ENCODE measurements at places on chromosomes 1 and 21.

DNA sequence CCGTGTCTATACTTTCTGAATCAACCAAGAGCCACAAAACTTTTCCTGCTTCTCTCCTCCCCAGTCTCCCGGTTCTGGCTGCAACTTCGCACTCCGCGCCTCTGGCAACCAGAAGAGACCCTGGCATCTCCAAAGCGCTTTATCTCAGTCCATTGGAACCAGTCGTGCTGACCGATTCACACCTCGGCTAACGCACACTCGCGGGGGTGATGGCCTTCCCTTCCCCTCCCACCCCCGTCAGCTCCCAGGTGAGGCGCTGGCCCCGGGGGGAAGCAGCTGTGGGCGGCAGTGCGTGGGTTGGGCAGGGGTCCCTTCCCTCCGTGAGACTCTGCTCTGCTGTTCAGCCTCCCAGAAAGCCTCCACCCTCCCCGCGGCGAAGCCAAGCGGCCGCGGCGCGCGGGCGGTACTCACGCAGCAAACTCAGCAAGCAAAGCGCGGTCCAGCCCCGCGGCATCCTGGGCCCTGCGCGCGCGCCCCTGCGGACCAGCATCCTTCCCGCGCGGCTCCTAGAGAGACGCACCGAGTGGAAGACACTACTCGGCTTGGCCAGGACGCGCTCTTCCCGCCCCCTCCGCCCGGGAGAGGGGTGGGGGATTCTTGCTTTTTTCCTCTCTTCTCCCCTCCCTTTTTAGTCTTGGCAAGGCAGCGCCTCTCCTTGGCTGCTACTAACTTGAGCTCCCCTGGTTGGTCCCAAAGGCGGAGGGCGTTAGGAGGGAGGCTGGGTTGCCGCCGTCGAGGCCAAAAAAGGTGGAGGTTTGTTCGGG, at the start of gene CD34:
Gene CD34, minus strand, starts transcription at position 535 of the 764 bp plus-strand sequence. Its CDS starts 45 bp downstream, at position 490.
- no peak for DNase-seq

DNA sequence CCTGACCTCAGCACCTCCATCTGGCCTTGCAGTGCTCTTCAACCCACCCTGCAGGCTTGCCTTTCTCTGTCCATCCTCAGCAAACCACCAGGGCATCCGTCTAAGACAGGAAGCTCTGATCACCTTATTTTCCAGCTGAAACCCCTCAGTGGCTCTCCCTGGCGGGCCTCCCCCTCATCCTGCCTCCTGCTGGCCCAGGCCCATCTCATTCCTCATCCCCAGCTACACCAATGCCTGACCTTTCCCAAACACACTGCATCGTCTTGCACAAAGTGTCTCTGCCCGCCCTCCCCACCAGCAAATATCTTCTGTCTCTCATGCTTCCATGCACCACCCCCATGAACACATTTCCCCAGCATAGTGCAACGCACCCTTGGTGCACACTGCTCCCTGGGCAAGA, 205.0 kb downstream of the TOMM20 start:
- no peak for DNase-seq

GRCh38 chr1:46526013-46526690, 25.3 kb downstream of the KNCN start:
- DNase-seq, result no peak

DNA sequence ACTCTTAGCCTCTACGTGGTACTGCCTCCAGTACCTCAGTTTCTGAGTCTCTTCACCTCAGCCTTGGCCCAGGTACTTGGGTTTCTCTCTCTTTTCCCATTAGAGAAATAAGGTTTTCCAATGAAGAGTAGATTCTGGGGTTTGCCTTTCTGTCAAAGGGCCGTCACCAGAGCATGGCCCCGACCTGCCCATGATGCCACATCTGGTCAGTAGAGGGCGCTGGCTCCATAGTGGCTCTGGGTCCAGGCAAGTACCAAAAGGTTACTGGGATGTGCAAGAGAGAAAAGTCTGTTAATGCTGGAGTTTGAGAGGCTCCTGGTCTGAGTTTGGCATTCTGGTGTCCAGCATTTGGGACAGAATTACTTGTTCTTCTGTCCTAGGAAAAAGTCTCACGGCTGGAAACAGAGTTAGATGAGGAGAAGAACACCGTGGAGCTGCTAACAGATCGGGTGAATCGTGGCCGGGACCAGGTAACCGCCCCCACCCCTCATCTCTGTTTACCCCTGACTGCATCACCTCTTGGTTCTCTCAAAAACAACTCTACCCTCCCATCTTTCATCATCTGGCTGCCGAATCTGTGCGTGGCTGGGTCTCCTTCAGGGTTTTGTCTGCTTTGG, 5.3 kb upstream of the TUFT1 start:
- peak; percentile 74 for DNase-seq

- no peak for DNase-seq
Measured at GRCh38 chr1:226475142-226475511, 67.2 kb upstream of the PARP1 start.

GRCh38 chr1:202130297-202130721, 7.6 kb downstream of the GPR37L1 start:
- no peak for DNase-seq

DNA sequence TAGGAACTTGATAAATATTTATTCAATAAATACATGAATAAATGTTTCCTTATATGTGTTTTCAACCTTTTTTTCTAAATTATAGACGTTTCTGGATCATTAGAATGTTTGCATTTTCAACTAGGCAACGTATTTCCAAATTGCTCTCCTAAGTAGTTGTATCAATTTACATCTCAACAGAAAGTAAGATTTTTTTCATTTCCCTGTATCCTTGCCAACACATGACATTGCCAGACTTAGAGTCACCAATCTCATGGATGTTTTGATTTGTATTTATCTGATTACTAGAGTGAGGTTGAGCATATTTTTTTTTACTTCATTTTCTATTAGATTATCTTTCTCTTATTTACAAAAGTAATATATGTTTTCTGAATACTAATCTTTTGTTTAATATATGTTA, 22.2 kb upstream of the SMG7 start:
- no peak for DNase-seq

- no peak for DNase-seq
Measured at GRCh38 chr1:2108213-2108876, 58.1 kb downstream of the PRKCZ start.

DNA sequence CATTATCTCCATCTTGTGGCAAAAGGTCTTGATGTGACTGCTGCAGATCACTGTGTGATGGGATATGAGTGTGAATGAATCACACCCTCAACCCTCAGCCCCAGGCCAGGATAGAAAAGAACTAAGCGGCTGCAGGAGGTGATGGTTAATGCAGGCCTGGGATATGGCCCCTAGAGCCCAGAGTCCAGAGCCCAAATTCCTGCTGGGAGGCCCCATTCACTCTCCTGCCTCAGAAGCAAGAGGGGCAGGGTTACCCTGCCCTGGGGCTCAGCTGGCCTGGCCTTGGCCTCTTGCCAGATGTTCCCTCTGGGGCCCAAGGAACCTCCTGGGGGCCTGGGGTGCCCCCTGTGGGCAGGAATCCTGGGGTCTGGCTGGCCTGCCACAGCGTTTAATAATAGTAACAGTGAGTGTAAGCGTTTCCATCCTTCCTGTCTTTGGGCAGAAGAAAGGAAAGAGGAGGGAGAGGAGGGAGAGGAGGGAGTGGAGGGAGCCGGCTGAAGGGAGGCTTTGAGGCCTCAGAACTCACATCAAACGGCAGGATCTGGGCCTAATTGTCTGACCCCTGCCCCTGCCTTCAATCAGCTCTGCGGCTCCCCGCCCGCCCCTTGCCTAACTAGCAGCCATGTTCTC, 26.2 kb downstream of the DMAP1 start:
- no peak for DNase-seq

DNA sequence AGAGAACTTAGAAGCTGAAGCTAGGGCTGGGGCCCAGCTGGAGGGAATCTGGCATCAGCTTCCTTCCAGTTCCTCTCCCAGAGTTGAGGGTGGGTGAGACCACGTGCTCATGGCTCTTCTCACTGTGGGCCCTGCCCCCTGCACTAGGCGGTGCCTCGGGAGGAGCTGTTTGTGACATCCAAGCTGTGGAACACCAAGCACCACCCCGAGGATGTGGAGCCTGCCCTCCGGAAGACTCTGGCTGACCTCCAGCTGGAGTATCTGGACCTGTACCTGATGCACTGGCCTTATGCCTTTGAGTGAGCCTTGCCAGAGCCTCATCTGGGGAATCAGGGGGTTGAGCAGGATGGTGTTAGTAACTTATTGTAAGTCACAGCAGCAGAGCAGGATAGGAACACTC, 16.1 kb downstream of the AKR1A1 start:
- no peak for DNase-seq

DNA sequence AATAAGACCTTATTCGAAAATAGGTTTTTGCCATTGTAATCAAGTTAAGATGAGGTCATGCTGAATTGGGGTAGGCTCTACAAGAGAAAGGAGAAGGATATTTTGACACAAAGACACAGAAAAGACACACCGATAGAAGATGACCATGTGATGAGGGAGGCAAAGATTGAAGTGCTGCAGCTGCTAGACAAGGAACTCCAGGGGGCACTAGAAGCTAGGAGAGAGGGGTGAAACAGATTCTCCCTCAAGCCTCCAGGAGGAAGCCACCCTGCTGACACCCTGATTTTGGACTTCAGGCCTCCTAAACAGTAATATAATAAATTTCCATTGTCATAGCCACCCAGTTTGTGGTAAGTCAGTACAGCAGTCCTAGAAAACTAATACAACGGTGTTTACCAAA, 506.8 kb upstream of the CAMK1G start:
- DNase-seq, result no peak

GRCh38 chr1:55443175-55443915, 228.2 kb upstream of the USP24 start:
- DNase-seq, result no peak

DNA sequence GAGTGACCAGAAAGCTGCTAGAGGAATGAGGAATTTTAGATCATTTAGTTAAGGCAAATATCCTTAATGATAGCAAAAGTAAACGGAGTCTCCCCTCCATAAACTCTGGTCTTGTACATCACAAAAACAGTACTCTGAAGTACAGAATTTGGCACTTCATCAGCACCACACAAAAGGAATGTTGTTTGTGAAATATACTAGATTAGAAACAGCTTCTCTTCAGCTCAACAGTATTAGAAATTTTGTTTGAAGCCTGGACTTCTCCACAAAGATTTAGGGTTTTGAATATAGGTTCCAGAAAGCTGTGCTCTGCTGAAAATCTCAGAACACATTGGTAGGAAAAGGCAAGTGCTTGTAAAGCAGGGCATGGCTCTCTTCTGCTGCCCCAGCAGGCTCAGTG, 135.1 kb upstream of the PTGFR start:
- no peak for DNase-seq

DNA sequence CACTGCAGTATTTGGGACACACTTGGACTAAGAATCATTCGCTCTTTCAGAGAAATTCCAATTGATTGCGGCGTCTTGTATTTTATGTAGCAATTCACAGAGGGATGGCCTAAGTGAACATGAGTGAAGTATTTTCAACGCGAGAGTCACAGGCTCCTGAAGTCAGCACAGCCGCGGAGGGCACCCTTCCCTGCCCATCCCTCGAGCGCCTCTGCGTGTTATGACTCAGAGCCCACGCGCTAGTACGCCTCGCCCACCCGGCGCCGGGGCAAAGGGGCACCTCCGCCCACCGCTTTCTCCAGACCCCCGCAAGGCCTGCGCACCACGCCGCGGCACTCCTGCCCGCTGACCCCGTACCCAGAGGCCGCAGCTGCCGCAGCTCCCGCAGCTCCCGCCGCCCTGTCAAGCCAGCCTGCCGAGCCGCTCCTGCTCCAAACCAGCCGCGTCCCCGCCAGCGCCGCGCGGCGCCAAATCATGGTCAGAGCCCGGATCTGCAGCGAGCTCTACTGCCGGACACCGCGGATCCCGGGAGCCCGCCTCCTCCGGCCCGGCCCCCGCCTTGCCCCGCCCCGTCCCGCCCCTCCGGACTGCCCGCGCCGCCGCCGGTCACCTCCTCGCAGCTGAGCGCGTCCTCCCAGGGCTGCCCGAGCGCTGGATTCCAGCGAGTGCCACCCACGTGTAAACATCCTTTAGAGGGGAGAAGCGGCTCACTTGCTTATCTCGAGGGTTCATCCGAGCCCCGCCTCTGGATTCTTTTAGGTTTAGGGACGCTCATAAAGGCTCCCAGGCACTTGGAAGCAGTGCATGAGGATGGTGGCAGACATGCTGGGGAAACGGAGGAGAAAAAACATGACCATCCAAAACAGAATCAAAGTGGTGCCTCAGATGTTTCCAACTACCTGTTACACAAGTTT, at the start of gene GLRX2:
Gene GLRX2, minus strand, starts transcription at position 508 of the 914 bp plus-strand sequence. Its CDS starts 32 bp downstream, at position 476.
- DNase-seq, result peak; percentile 60

DNA sequence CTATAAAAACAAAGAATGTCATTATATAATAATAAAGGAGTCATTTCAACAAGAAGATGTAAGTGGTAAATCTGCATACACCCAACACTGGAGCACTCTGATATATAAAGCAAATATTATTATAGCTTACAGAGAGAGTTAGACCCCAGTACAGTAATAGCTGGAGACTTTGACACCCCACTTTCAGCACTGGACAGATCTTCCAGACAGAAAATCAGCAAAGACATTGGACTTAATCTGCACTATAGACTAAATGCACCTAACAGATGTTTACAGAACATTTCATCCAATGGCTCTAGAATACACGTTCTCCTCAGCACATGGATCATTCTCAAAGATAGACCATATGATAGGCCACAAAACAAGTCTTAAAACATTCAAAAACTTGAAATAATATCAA, 20.0 kb upstream of the KCNH1 start:
- DNase-seq, result no peak

DNA sequence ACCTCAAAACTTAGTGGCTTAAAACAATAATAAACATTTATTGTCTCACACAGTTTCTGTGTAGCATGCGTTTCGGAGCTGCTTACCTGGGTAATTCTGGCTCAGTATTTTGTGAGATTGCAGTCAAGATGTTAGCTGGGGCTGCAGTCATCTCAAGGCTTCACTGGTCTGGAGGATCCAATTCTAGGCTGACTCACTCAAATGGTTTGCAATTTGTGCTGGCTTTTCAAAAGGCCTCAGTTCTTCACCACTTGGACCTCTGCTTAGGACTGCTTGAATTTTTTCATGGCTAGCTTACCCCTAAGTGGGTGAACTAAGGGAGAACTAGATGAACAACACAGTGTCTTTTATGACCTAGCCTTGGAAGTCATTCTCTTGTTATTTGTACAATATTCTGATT, 21.0 kb downstream of the XPR1 start:
- DNase-seq, result no peak

DNA sequence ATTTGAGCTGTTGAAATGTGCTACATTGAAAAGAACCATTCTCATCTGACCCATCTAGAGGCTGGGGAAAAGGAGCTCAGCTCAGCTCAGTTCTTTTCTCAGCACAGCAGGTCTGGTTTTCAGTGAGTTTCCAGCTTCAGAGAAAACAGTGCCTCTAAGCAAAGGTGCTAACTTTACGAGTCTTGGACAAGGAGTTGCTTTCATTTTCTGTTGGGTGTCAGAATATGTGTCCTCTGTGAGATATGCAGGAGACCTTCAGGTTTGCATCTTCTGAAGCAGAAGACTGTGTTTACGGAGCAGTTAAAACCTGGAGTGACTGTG, 321.3 kb upstream of the USP24 start:
- DNase-seq, result peak; percentile 2
